NCI-H1092 (cell line): ENCODE measurements at places on chromosomes 3 and 15.
A peak's percentile ranks its signal among the peaks of the same experiment; 100 is the strongest.

DNA sequence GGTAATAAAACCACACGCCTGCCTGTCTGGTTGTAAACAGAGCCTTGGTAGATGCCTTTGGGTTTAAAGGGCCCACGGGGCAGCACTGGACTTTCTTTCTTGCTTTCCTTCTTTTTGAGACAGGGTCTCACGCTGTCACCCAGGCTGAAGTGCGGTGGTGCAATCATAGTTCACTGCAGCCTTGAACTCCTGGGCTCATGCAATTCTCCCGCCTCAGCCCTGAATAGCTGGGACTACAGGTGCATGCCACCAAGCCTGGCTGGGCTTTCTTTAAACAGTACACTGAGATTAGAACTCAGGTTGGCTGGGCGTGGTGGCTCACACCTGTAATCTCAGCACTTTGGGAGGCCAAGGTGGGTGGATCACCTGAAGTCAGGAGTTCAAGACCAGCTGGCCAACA lies 42.2 kb downstream of the POC1A start:
- DNase-seq = no peak

DNA sequence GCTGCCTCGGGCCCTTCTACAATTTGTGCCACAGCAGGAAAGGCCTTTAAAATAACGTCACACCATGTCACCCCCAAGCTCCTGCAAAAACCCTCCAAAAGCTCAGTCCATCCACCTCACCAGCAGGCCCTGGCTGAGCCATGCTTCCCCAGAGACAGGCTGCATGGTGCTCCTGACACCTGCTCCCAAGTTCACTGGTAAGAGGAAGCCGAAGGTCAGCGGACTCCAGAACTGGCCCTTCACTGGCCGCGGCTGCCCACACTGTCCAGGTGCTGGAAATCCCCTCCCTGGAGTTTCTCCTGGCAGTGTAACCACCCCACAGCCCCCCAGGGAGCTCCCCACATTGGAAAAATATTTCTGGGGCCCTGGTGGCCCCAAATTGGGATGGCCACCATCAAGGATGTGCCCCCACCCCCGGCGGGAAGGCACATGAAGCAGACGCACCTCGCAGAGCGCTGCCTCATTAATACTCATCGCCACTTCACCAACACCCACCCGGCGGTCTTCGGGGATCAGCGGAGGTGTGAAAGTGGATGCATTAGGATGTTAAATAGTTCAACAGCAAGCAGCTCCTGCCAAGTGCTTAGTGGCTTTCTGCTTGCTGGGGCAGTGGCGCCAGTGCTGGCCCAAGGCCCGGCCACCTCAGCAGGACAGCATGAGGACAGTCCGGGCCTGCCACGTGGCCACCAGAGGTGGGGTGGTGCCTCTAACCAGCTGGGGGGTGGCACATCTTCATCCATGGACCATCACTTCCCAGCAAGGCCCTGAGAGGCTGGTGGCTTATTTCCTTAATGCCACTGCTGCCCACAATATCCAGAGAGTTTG lies 146.1 kb upstream of the IQSEC1 start:
- DNase-seq = no peak

DNA sequence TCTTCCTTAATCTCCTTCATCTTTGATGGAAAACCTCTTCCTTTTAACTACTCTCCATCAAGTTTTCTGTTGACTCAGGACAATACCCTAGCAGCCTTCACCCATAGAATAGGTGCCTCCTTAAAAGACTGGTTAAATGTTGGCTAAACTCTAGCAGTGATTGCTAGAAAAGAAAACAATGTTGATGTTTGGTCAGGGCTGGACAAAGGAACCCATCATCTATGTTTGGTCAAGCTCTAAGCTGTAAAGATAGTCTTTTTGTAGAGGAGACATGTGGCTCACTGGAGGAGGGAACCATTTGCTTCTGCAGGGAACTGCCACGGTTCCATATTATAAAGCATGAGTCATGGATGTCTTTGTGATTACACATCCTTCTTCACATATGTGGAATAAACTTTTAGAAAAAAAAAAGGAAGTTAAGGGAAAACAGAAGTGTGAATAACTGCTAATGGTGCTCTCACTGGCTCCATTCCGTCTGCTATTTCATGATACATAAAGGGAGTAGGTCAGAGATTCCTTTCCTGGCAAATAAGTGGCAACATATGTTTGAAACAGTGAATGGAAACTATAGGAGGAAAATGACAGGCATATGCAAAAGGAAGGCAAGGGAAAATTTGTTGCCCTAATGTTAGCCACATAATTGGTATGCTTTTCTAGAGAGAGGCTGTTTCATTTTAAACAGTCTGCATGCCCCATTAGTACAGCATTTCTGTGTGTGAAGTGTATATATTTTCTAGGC lies 78.2 kb downstream of the CMSS1 start:
- DNase-seq = no peak

GRCh38 chr15:33506781-33507296 lies 196.1 kb downstream of the RYR3 start:
- no peak for DNase-seq

DNA sequence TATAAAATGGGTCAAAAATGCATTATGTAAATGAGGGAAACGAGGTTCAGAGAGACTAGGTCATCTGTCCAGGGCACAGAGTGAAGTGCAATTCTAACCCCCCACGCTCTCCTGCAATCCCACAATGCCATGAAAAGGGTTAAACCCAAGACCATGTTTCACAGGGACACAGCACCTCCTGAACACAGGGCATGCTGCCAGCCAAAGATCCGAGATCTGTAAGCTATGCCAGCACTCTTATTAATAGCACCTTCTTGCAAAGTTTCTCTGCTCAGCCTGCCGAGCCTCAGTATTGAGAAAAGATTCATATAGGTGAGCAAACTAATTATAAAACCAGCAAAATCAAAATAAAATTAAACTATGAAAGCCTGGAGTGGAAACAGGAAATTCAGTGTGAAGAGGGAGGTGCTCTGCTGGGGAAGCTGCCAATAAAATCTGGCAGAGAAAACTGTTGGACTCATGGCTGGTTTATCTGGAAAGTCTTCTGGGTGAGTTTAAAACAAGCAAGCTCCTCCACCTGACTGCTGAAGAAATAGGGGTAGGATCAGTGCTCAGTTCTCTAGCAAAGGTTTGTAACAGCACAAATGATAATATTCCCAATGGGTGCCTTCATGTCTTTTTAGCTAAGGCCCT lies 50.3 kb downstream of the LRIG1 start:
- no peak for DNase-seq

DNA sequence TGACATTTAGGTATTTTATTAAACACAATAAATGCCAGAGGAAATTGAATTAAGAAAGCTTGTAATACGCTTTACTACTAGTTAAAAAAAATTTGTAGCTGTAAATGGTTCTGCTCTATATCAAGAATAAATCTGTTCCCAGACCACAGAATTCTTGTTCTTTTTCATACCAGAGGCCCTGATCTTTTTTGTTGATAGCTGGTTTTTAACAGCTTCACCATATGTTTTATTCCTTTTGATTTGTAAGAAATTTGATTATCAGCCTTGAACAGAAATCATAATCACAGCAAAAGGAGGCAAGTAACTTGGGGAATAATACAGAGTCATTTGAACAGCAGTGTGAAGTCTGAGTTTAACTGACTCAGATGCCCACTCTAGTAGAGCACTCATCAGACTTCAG lies 202.7 kb downstream of the CNTN4 start:
- no peak for DNase-seq

GRCh38 chr3:37787153-37787867 lies 74.4 kb upstream of the CTDSPL start:
- DNase-seq = no peak

DNA sequence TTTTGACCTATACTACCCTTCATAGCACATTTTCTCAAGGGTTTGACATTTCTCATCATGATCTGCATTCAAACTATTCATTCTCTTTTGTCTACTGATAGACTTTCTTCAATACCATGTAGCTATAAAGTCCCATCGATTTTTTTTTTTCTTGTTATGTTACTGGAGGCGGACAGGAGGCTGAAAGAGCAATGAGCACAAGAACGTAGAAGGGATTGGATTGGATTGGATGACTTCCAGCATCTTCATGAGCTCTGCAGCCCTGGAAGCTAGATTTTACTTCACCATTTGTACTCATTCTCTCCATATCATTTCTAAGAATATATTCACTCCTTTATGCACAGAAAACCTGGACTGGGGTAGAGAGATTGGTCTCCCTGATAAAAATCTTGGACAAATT lies 43.2 kb downstream of the DUT start:
- no peak for DNase-seq

- DNase-seq = no peak
These were observed 16.4 kb downstream of the HDC start for GRCh38 chr15:50248994-50249582.

- no peak for DNase-seq
These were observed 282.9 kb downstream of the AGBL1 start for GRCh38 chr15:86362555-86362954.

GRCh38 chr15:51758645-51759044 lies 7.2 kb downstream of the TMOD2 start:
- peak; percentile 14 for DNase-seq

- peak; percentile 58 for DNase-seq
These were observed 1441.5 kb downstream of the OTOL1 start for GRCh38 chr3:162938083-162938482.

- DNase-seq = no peak
These were observed 67.0 kb upstream of the LSAMP start for GRCh38 chr3:116512281-116512680.

GRCh38 chr3:23495507-23495906 lies 292.4 kb downstream of the UBE2E2 start:
- DNase-seq = no peak

- no peak for DNase-seq
These were observed 6.5 kb downstream of the OR5K4 start for GRCh38 chr3:98359993-98360675.

- DNase-seq = no peak
These were observed 23.1 kb upstream of the BSN start for GRCh38 chr3:49531218-49531617.

DNA sequence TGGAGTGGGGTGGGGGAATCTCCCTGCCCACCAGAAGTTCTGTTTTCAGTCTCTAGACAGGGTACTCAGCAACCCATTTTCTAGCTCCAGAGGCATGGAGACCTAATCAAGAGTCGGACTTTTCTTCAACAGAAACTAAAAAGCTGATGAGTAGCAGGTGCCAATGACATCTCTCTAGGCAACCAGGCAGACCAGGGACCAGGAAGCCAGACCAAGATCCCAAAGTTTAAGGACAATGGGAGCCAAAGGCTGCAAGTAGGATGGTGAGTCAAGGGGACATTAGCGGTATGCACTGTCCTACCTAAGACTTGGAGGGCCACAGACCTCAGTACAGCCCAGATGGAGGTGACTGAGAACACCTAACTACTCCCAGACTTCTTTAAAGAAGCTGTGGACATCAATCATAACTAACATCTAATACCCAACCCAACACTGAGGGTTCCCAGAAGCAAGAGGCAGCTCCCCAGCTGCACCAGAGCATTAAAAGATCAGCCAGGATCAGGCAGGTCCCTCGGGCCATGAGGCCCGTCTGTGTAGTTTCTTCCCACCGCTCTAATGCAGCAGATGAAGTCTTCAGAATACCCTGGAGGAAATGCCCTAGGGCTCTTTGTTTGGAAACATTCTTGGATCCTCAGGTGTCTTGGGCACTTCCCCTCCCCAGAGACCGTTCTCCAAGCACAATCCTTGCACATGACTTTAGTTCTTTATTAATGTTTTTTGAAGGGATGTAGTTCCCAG lies 979 bp downstream of the CCDC71 start:
- DNase-seq = no peak

DNA sequence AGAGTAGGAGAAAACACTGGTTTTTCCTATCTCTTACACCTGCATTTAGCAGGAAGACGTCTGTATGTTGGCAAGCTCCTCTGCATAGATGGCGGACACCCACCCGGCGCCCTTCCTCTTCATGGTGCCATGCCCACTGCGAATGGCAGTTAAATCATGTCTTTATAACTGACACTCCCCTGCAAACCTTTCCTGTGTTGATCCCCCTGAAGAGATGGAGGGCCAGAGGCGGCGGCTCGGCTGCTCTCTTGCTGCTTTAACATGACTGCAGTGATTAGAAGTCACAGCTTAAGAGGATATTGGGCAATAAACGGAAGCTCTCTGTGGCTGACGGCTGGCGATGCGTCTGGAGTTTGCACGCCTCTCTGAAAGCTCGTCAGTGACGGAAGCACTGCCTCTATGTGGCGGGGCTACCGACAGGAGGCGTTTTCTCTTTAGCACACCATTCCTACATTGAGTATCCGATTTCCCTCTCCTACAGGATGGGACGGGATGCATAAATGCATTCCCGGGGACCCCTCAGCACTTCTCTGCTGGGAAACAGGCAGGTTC lies 25.5 kb upstream of the SNRPA1 start:
- DNase-seq = no peak

DNA sequence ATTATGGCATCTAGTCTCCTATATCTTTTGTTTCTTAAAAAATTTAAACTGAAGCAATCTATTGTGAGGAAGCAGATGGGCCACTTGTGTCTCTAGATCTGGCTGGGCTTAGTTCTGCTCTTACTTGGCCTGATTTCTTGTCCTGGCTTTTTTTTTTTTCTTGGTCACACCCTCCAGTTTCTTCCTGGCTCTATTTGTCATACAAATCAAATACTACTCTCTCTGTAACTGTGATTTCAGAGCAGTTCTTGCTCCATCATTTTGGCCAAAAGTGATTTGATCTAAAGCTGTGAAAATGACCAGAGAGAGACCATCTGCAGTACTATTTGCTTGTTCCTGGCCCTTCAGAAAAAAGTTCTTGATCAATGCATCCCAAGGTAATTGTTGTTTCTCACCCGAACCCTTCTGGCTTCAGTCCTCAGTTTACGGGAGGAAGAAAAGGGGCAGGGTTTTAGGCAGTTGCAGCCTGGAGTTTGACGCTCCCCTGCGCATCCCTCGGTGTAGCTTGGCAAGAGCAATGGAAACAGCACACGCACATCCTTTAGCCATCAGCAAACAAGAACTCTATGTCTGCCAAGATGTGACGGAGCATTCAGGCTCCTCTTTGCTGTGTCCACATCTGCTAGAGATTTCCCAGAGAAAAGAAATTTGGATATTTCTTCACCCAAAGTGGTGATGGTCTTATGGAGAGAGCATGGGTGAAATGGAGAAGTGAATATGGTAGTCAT lies 31.6 kb downstream of the CHST2 start:
- no peak for DNase-seq

- no peak for DNase-seq
These were observed 33.0 kb upstream of the SV2B start for GRCh38 chr15:91067036-91067435.

GRCh38 chr3:26252001-26252400 lies 370.6 kb upstream of the LRRC3B start:
- no peak for DNase-seq

DNA sequence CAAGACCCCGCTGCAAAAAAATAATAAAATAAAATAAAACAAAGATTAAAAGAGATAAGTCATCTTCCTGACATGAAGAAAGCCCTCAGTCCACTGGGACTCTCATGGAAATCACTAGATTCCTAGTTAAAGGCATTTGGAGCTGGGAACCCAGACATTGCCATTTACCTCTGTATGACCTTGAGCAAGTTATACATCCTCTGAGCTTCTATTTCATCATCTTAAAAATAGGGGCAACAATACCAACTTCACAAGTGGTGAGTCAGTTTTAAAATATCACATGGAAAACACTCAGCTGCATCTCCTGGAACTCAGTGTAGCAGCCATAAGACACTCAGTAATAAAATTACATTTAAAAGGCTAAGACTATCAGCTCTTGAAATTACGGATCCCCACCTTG lies 334.8 kb downstream of the ERC2 start:
- DNase-seq = no peak

GRCh38 chr15:92570391-92570790 lies 85.2 kb downstream of the FAM174B start:
- DNase-seq = no peak

GRCh38 chr15:89898614-89899294 lies 5.0 kb upstream of the AP3S2 start:
- DNase-seq = no peak
